ENCODE measurements at places on chromosomes 2 and 18. TPM values are rescaled to one million over a fixed set of nuclear protein-coding genes. Genes with fewer than 3 reads are reported as not detected.

AMER3 gene
- total RNA-seq: not detected

KIF3C gene
- total RNA-seq: 8.1 TPM

PCARE gene
- total RNA-seq: not detected

CNTNAP5 gene
- not detected for total RNA-seq

SCYGR8 gene
- not detected for total RNA-seq

ANKRD30B gene
- not detected for total RNA-seq

EGR4 gene
- total RNA-seq: not detected

ATAD2B gene
- 22.2 TPM for total RNA-seq

SERPINB10 gene
- total RNA-seq: not detected

MAPRE3 gene
- 5.8 TPM for total RNA-seq

VWA3B gene
- not detected for total RNA-seq

ASB3 gene
- 22.7 TPM for total RNA-seq

DIPK1C gene
- total RNA-seq: not detected

TSPYL6 gene
- under 0.01 TPM for total RNA-seq

DNAJC10 gene
- total RNA-seq: 213 TPM

POTEC gene
- total RNA-seq: not detected

IL1RN gene
- not detected for total RNA-seq

SLC23A3 gene
- 2.2 TPM for total RNA-seq

PER2 gene
- 5.6 TPM for total RNA-seq

WDR33 gene
- 37.6 TPM for total RNA-seq

DSG3 gene
- not detected for total RNA-seq

MTLN gene
- total RNA-seq: 23.1 TPM

IL36B gene
- not detected for total RNA-seq

ARHGAP28 gene
- total RNA-seq: 38.2 TPM

COLEC12 gene
- total RNA-seq: 28.0 TPM

CDCA7 gene
- 2.5 TPM for total RNA-seq

DSG4 gene
- total RNA-seq: not detected

KIAA2012 gene
- total RNA-seq: under 0.01 TPM

CIB4 gene
- not detected for total RNA-seq
